ENCODE measurements at places on chromosomes 5 and 9.

DNA sequence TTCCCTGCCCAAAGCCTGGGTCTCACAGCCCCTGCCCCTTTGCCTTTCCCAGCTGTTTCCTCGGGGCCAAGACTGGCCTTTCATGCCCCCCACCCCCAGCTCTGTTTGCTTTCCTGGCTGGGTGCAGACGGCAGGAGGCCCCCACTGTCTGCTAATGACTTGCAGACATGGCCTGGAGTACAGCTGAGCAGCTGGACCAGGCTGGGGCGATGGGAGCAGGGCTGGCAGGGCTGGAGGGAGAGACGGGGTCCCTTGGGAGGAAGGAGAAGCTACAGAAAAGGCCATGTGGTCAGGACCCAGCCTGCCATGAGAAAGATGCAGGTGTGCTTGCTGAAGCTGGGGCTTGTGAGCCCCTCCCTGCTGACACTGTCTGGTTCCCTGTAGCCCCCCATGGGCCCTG is 28.3 kb upstream of the GFPT2 start:
- DNase-seq = no peak

- DNase-seq = no peak
Observed at GRCh38 chr5:166772770-166773169, 1518.7 kb upstream of the WWC1 start.

DNA sequence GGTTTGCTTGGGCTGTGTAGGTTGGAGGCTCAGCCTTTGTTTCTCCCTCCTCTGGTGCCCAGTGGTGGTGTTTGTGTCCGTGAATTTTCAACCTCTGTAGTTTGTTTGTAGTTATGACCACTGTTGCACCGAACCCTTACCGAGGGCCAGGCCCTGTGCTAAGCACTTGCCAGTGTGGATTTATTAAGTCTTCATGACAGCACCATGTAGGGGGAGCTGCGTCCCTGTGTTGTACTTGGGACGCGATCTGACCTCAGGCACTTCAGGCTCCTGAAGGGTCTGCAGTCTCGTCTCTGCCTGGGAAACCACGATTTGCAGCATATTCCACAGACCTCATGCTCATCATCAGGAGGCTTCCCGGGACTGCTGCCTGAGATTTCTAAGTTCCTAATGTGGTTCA is 12.8 kb downstream of the TENT4A start:
- DNase-seq = no peak

- no peak for DNase-seq
Observed at GRCh38 chr9:131651599-131651998, 88.3 kb downstream of the RAPGEF1 start.

- DNase-seq = no peak
Observed at GRCh38 chr9:137055385-137056364, 1.8 kb upstream of the ENTPD2 start.

GRCh38 chr5:149403923-149404745 is 25.0 kb upstream of the IL17B start:
- no peak for DNase-seq

DNA sequence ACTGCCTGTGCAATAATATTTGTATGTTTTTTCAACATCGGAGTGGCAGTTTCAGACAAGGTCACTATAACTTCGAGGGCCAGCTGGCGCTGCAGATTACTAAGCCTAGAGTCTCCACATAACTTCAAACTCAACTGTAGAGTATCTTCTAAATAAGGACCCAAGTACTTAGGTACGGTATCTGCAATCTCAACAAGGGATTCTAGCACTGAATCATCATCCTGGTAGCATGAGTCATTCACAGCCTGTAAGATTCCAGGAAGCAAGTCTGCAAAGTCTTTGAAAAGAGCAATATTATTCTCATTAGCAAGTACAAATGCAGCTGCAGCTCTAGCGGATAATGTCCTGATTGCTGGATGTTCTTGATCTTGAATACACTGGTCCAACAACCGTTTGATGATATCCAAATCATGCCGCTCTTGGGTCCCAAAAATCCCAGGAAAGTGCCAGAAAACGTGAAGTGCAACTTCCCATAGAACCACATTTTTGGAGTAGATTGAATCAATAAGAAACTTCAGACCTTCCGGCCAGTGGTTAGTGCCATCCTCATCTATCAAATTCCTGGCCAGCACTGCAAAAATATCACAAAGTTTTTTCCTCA is 654 bp downstream of the RANBP6 start:
- no peak for DNase-seq

DNA sequence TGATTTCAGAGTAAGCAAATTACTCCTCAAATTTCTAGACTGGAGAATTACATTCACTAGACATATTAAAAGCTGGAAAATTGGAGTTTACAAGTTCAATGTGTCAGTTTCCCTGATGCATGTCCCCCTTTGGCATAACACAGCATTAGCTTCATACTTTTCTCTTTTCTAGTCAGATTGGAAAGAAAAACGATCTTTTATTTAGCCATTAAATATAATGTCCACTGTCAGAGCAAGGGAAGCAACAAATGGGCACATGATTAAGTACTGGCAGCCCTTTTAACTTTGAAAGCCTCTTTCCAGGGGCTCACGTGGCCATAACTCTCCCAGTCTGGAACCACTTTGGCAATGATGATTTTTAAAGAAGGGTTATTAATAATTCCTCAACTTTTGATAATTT is 203.3 kb downstream of the KCNN2 start:
- no peak for DNase-seq

DNA sequence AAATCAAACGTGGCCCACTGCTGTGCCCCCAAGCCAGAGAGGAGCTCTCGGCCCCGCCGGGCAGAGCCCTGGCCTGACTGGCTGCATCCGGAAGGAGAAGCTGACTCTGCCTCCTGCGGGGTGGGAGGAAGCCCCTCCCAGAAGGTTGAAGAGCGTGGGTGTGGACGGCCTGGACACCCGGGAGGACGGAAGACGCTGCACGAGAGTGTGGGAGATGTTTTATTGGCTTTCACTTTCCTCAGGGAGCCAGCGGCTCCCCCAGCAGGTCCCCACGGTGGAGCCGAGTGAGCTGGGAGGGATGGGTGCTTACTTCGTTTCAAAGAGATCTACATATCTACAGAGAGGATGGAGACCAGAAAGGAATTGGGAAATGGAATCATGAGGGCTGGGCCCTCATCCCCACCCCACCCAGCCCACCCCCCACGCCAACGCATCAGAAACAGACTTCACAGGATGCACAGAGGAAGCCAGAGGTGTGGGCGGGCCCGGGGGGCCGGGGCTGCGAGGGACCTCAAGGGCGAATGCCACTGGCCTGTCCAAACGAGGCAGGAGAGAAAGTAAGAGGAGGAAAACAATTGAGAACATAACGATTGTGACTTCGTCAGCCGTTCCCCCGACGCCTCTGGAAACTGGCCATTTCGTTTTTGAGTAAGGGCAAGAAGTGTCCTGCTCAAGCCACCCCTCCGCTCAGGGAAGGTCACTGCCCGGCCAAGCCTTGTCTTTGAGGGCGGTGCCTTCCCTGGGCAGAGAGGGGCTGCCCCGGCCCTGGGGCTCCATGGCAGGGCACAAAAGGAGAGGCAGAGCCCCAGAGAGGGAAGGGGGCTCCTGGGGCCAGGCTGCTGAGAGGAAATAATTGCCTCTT is 32.1 kb downstream of the FAM163B start:
- DNase-seq = no peak

- peak; percentile 50 for DNase-seq
Observed at GRCh38 chr5:79513704-79514390, at the start of gene HOMER1. HOMER1 (minus strand) TSS chr5:79514134; CDS start chr5:79512774, 1,360 bp downstream.

- no peak for DNase-seq
Observed at GRCh38 chr5:130710596-130710995, 454.5 kb downstream of the HINT1 start.

DNA sequence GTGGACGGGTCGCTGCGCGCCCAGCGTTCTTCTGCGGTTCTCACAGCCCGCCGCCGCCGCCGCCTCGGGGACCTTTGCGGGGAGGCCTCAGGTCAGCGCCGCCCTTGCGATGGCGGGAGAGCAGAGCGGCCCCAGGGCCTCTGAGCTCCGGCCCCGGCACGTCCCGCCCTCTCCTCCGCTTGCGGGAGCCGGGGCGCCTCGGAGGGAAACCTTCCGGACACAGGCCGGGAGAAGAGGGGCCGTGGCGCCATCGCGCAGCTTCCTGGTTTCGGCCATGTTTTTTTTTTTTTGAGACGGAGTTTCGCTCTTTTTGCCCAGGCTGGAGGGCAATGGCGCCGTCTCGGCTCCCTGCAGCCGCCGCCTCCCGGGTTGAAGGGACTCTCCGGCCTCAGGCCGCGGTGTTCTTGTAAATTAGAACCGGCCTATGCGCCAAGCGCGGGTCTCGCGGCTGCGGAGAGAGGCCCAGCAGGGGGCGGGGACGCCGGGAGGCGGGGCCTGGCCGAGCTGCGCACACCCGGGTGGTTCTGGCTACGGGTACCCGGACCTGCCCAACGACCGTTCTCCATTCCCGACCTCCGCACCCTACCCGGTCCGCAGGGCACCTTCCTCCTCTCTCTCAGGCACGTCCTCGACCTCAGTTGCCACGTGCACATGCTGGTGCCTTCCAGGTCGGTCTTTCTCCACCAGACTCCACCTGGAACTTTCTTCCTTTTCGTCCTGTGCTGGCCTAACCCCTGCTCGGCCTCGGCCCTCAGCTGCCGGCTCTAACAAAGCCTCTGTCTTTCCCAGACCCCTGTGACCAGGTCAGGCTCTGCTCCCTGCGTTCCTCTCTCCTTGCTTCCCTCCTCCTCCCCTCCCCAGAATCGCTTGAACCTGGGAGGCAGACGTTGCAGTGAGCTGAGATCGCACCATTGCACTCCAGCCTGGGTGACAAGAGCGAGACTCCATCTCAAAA is 28.8 kb upstream of the MGAT1 start:
- peak; percentile 43 for DNase-seq

Measured in NCI-H510A treated with DMSO at 0.1 percent for 48 hours (cell line).